ENCODE measurements at places on chromosomes 12 and 14. TPM values are rescaled to one million over a fixed set of nuclear protein-coding genes. Genes with fewer than 3 reads are reported as not detected.

TULP3 gene
- 18.9 TPM for total RNA-seq

MYH6 gene
- 3.3 TPM for total RNA-seq

MYG1 gene
- 29.5 TPM for total RNA-seq

ACSS3 gene
- total RNA-seq = 11.1 TPM

FKBP3 gene
- 62.4 TPM for total RNA-seq

TBX5 gene
- not detected for total RNA-seq

AMN gene
- 2.1 TPM for total RNA-seq

AP4S1 gene
- 18.6 TPM for total RNA-seq

CCDC59 gene
- total RNA-seq = 49.1 TPM

Data from tongue (tissue), 3 donors.